AG09319 (cell line): ENCODE measurements at places on chromosomes 12 and 14.

DNA sequence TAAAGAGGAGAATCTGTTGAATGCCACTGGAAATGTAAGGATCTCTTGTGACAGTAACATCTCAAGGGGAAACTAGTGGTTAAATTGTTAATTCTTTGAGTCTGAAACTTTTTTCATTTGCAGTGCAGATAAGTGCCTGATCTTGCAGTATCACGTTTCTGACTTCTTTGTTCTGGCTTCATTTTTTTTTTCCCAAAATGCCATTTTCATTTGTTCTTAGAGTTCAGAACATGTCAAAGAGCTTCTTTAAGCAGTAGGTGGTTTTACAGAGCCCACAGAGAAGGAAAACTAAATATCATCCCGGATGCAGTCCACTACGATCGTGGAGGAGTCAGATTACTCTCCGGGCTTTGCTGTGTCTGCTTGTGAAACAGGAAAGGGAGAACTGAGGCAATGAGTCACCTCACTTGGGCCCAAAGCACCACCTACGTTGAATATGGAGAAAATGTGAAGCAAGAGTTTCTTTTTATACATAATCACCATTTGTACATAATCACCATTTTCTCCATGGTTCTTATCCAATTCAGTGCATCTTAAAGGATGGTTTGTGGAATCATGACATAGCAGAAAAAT, 43.9 kb downstream of the HMGA2 start:
- DNase-seq, result peak; percentile 80

DNA sequence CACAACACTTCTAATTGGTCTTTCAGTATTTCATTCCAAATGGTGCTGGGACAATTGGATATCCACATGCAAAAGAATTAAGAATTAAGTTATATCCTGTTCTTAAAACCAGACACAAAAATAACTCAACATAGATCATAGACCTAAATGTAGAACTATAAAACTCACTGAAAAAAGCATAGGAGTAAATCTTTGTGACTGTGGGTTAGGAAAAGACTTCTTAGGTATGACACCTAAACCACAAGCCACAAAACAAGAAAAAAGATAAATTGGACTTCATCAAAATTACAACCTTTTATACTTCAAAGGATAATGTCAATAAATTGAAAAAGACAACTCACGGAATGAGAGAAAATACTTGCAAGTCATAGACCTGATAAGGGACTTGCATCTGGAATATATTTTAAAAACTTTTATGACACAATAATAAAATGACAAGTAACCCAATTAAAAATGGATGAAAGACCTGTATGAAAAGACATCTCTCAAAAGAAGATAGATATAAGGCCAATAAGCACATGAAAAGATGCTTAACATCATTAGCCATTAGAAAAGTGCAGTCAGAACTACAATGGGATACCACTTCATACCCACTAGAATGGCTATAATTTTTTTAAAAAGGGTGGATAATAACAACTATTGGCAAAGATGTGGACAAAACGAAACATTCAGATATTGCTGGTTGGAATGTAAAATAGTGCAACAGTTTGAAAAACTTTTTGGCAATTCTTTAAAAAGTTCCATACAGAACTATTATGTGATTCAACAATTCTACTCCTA, 72.5 kb upstream of the SLC38A4 start:
- no peak for DNase-seq

GRCh38 chr12:87304406-87304805, 724.8 kb downstream of the C12orf50 start:
- no peak for DNase-seq

- peak; percentile 97 for DNase-seq
Observed at GRCh38 chr14:68682166-68683103, 110.4 kb downstream of the ZFP36L1 start.

GRCh38 chr14:102875652-102876051, 46.8 kb upstream of the AMN start:
- DNase-seq, result no peak

- no peak for DNase-seq
Observed at GRCh38 chr12:124017064-124017463, 44.0 kb downstream of the ZNF664 start.

DNA sequence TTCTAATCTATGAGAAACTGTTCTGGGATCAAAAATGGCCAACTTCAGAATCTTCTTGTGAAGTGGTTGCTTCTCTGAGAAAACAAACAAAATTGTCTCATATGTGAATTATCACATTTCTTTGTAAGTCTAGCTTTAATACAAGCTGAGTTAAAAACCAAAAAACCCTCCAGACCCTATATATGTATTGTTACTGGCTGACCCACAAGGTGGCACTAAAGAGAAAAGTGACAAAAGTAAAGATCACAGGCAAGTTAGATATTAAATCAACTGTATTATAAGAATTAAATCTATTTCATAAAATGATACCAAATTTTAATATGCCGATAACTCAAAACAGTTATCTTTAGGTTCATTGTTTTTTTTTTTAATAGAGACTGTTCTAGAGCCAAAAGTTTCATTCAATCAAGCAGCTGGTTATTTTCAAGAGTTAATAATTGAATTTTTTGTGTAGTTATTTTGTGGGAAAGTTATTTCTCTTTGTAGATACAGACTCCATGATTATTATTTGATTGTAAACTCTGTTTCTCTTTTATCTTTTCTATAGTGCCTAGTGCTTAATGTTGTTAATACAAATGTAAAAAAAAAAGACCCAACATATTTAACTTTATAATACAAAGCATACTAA, 7.5 kb upstream of the TRHDE start:
- no peak for DNase-seq

GRCh38 chr14:38410442-38410841, 154.5 kb upstream of the CLEC14A start:
- DNase-seq, result no peak

DNA sequence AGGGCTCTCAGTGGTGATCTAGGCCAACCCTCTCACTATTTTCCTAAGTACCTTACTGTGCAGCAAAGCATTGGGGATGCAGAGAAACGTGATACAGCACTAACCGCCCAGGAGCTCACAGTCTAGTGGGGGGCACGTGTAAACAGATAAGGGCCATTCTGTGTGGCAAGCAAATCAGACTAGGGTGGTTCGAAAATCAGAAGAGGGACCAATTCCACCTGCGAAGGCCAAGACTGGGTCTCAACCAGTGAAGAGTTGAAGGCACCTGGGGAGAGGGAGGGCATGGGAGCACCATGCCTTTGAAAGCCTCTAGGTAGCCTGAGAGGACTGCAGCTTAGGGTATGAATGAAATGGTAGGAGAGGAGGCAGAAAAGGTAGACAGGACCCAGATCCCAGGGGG, 2.2 kb downstream of the PITPNM2 start:
- DNase-seq, result no peak

DNA sequence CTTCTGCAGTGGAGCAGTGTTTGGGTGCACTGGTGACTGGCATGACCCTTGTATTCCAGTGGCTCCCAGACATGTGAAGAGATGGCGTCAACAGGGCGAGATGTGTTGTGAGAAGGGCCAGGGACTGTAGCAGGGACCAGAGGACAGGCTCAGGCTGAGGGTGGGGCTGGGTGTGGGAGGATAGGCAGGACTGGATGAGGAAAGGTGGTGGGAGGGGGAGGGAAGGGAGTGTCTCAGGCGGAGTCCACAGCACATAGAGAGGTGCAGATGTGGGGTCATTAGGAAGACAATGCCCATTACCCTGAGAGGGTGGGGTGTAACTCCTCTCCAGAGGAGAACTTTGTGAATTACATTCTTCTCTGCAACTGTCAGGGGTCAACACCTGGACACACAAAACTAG, 78.5 kb downstream of the DICER1 start:
- no peak for DNase-seq

DNA sequence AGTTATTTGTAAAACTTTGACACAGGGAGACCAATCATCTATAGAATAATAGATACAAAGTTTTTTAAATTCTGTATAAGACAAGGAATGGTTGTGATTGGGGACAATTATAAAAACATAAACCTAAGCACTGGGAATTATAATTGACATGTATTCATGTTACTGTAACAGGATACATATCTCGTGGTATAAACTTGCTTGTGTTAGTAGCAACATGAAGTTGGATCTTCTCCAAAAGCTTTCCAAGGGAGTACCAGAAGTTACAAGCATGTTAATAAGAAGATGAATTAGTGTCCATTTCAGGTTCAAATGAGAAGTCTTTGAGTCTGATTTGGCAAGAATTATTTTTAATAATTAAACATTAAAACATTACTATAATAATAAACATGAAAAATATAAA, 42.2 kb downstream of the CDKL1 start:
- DNase-seq, result no peak

DNA sequence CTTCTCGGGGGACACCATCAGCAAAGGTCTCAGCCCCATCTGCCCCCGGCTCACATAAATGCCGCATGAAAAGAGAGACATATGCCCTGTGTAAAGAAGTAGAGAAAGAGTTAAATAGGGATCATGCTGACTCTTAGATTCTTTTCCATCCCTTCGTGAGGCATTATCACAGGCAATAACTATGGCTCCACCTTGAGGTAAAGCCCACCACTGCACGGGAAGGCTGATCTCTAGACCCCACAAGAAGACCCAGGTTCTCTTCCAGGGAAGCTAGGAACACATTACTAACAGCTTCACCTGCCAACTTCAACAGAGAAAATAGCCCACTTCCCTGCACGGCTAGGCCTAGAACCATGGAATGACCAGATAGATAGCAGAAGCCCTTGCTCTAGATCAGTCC, 14.1 kb upstream of the NOP2 start:
- DNase-seq, result no peak

- DNase-seq, result no peak
Observed at GRCh38 chr12:71218616-71219015, 60.8 kb upstream of the TSPAN8 start.

- no peak for DNase-seq
Observed at GRCh38 chr12:62448436-62448835, 18.2 kb upstream of the MON2 start.

DNA sequence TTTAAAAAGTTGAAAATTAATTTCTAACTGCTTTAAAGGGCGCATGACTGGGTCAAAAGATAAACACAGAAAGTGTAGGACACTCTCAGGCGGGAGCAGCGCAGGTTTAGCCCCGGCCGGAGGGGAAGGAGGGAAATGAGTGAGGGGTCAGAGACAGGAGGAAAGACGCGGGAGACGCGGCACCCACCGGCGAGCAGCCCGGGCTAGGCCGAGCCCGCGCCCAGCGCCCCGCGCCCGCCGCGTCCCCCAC, 591 bp downstream of the GXYLT1 start:
- no peak for DNase-seq

DNA sequence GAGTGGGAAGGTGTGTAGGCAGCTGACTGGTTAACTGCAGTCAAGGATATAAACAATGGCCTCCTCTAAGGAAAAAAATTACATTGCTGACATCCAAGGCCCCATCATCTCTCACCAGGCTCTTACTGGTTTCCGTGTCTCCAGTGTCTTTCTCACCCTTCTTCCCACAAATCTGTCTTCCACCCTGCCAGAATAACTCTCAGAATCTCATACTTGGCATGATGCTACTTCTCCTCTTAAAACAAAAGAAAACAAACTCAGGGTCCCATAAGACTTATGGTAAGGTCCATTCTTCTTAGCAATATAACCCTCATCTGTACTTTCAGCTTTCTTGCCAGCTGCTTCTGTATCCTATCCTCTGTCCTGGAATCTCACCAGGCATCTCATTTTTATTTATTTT, 68.9 kb downstream of the SUSD6 start:
- no peak for DNase-seq

GRCh38 chr14:91679273-91679672, 52.6 kb downstream of the CATSPERB start:
- no peak for DNase-seq

- DNase-seq, result no peak
Observed at GRCh38 chr14:79080040-79080439, 909.9 kb downstream of the NRXN3 start.

- DNase-seq, result no peak
Observed at GRCh38 chr12:32120419-32120818, 13.8 kb downstream of the BICD1 start.

- DNase-seq, result no peak
Observed at GRCh38 chr12:29291226-29291625, 89.7 kb downstream of the ERGIC2 start.

- DNase-seq, result no peak
Observed at GRCh38 chr12:122571821-122572220, 44.8 kb downstream of the KNTC1 start.

GRCh38 chr12:12592930-12593329, 18.7 kb upstream of the CREBL2 start:
- DNase-seq, result no peak
